Naive B cell (primary cell): ENCODE measurements at places on chromosomes 16 and 17.

GRCh38 chr16:67426022-67426421 lies 4.9 kb upstream of the HSD11B2 start:
- no peak for DNase-seq

DNA sequence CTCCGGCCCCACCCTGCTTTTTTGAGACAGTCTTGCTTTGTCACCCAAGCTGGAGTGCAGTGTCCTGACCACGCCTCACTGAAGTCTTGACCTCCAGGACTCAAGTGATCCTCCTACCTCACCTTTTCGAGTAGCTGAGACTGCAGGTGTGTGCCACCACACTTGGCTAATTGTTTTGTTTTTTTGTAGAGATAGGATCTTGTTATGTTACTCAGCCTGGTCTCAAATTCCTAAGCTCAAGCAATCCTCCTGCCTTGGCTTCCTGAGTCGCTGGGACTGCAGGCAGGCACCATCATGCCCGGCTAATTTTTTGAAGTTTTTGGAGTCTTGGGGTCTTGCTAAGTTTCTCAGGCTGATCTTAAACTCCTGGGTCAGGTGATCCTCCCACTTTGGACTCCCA lies 206.7 kb downstream of the SHISA9 start:
- DNase-seq = no peak

GRCh38 chr16:63737633-63738032 lies 1384.2 kb downstream of the CDH11 start:
- no peak for DNase-seq

DNA sequence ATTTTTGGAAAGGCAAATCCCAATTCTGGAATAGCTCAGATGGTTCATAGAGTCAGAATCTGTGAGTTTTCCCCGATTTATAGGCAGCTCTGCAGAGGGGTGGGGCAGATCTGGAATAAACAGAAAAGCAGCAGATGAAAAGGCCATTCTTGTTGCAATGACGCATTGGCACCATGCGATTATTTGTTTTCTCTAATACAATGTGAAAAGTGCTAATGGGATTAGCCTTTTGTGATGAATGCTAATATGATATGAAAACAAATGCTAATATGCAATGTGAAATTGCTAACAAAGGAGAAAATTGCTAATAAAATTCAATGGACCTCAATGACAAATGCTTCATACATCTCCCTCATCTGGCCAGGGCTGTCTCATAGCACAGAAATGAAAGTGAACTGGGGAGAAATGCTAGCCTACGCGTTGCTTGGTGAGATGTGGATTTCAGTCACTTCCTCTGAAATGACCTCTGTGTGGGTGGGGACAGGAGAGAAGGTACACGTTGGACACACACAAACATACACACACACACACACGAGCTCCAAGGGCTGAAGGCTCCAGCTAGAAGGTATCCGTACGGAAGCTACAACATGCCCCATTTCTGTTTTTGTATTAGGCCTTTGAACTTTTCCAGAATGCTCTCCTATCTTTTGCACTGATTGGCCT lies 394.5 kb downstream of the XYLT1 start:
- DNase-seq = no peak

DNA sequence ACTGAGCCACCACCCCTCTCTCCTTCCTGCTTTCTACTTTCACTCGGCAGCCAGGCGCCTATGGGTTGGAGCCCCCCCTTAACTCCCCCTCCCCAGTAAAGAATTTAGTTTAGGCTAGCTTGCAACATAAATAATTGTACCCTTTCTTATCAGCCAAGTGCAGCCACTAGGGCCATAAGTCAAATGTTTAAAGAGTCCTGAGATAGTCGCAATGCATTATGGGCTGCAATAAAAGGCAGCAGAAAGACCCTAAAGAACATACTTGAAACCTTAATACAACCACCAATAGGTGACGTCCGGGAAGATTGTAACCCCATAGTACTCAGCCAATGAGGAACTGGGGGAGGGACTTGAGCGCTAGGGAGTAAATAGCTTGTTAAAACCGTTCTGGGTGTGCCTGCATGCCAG lies 40.5 kb downstream of the C16orf82 start:
- no peak for DNase-seq

GRCh38 chr17:82752371-82753200 lies 721 bp downstream of the TBCD start:
- no peak for DNase-seq

GRCh38 chr16:89001117-89002027 lies 24.4 kb upstream of the CBFA2T3 start:
- DNase-seq = no peak
